ENCODE measurements at places on chromosomes 6 and 20.

GRCh38 chr6:27468334-27468733 lies 4.6 kb downstream of the ZNF184 start:
- DNase-seq = no peak

- no peak for DNase-seq
These were observed 315.4 kb upstream of the JARID2 start for GRCh38 chr6:14930366-14930989.

GRCh38 chr6:1113916-1114540 lies 197.9 kb upstream of the FOXQ1 start:
- no peak for DNase-seq

- no peak for DNase-seq
These were observed 6.2 kb upstream of the GHRH start for GRCh38 chr20:37267667-37268313.

GRCh38 chr20:17965042-17965697 lies 3.4 kb downstream of the SNX5 start:
- no peak for DNase-seq

Data from NAMALWA (cell line).